ENCODE measurements at places on chromosomes 1 and 21.

GRCh38 chr1:209208648-209209047, 374.9 kb upstream of the CAMK1G start:
- no peak for DNase-seq

DNA sequence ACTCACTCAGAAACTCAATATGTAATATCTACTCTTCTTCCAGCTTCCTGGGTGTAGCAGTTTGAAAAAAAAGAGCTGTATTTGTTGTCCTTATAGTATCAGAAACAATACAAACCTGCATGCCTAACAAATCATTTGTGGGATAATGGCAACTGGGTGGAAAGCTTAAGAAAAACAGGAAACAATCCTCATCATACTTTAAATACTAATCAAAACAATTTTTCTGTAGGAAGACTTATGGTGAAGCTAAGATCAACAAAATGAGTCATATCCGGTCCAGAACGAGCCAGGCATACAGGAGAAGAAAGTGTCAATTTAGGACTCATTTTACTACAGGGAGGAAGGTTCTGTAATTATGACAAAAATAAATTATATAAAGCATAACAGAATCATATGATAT, 181.8 kb upstream of the ADGRL4 start:
- no peak for DNase-seq

DNA sequence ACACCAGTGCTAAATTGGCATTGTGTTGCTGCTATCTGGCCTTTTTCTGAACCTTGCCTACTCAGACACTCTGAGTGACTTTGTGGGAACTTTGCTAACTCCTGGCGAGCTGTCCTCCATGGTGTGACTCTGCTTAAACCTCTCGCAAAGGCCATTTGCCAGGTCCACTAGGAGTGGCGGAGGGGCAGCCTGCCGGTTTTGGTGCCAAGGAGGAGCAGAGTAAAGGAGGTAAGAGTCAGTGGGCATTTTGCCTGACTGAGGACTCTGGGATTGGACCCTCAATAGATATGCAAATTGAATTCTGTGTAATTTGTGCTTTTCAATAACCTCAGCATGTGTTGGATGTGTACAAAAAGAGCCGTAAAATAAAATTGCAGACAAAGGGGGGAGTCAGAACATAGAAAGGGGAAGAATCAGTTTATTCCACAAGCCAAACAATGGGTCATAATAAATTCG, 386.6 kb upstream of the NFIA start:
- no peak for DNase-seq

GRCh38 chr1:71210718-71211117, 129.9 kb upstream of the ZRANB2 start:
- DNase-seq, result no peak

- DNase-seq, result no peak
Measured at GRCh38 chr1:112520166-112520565, 11.4 kb downstream of the WNT2B start.

- DNase-seq, result no peak
Measured at GRCh38 chr1:100734676-100735075, 15.1 kb downstream of the VCAM1 start.

DNA sequence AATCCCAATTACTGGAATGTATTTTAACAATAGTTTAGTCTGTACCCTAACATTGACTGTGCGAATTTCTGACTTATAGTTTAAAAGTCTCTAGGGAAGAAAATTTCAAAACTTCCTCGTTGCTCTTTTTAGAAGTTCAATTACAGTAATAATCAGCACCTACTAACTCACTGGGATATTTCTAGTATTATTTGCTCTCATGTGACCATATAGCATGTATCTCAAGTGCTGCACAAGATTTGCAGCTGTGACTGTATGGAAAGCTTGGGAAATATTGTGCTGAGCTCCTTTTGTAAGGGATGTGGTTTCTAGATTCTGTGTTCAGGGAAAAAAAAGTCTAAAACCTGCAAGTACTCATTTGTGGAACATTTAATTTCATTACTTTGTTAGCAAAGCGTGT, 153.1 kb downstream of the ST6GALNAC3 start:
- DNase-seq, result no peak

GRCh38 chr1:183097438-183098051, 74.3 kb downstream of the LAMC1 start:
- DNase-seq, result no peak

- no peak for DNase-seq
Measured at GRCh38 chr1:7224644-7225043, 439.4 kb downstream of the CAMTA1 start.

DNA sequence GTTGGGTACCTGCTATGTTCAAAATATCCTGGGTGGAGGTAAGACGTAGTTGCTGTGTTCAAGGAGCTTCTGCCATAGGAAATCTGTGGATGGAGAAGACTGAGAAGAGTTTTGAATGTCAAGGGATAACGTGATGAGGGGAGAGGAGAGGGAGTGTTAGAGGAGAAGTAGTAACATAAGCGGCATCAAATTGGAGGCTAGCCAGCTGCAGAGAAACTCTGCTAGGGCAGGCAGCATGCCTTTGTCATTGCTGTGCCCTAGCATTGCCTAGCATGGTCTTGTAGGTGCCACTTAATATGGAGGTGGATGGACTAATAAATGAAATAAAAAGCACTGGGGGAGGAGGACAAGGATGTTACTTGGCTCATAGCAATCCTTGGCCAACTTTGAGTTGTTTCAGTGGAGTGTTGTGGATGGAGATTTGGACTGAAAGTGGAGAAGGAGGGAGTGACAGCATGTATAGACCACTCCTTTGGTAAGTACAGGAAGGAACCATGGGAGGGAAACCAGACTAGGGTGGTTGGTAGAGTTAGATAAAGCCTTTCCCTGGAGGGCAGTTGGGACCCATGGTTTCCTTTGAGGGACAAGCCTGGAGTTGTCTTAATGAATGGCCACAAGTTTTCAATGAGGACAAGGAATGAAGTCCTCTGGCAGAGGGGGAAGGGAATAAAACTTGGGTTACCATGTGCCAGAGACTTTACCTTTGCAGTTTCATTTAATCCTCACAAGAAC, 6.3 kb downstream of the VANGL1 start:
- no peak for DNase-seq

DNA sequence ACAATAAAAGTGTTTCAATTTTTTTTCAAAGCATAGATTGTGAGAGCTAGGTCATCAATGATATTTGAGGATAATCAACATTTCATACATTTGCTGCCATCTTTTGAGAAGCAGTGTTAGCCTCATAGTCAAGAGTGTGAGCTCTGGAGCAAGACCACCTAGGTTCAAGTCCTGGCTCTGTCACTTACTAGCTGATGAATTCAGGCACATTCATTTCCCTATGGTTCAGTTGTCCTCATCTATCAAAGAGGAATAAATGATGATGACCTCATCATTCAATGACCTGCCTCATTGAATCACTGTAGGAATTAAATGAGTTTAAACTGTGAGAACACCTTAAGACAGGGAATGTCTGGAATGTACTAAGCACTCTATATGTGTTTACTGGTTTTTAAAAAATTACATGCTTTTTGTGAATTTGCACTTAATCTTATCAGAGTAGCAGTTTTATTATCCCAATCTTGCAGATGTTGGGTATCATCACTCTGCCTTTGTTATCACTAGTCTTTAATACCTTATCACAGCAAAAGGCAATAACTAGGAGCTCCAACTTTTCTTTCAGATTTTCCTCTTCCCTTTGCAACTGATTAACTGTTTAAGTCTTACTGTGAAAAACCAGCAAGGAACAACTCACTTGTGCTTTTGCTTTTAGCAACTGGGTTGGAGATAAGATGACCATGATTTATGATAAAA, 47.4 kb downstream of the SLC30A10 start:
- no peak for DNase-seq

DNA sequence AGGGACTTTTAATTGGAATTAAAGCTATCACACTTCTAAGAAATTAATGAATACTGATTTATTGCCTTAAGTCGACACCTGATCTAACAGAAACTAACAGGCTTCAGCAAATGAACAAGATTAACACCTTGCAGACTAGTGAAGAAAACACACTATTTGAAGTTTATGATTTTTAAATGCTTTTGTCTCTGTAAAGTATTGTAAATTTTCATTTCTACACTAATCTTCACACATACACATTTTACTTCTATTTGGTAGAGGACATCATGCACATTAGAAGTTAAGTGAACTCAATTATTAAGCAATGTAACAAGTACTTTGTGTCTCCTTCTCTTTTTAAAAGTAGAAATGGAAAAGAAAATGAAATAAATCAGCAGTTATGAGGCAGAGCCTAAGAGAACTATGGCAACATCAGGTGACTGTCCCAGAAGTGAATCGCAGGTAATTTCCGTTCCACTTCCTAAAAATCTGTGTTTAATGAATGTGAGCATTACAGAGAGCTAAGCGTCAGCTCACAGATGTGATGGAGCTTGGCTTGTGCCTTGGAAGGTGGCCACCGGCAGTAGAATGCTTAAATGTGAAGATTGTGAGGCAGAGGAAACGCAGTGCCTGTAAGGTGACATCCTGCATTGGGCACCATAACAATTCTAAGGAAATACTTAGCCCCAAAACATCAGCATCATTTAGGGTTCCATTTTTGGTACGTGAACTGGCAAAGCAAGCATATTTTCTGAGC, 1.2 kb downstream of the PRMT2 start:
- DNase-seq, result no peak

- DNase-seq, result no peak
Measured at GRCh38 chr1:118366286-118366685, 181.3 kb upstream of the SPAG17 start.

DNA sequence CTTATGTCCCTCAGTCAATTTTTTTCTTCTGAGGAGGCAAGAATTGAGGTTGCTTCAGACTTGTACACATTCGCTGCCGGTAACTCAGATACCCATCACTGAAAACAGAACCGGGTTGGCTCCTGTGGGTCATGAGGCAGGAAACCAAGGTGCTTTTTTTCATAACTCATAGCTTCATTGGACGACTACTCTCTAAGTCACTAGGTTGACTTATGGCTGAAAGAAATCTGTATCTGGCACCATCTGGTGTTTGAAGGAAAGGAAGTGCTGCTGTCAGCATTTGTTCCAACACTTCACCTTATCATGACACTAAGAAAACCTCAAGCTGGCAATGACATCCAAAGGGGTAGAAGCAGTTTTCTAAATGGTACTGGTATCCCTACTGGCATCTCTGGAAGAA, 82.3 kb downstream of the TBX19 start:
- peak; percentile 92 for DNase-seq

DNA sequence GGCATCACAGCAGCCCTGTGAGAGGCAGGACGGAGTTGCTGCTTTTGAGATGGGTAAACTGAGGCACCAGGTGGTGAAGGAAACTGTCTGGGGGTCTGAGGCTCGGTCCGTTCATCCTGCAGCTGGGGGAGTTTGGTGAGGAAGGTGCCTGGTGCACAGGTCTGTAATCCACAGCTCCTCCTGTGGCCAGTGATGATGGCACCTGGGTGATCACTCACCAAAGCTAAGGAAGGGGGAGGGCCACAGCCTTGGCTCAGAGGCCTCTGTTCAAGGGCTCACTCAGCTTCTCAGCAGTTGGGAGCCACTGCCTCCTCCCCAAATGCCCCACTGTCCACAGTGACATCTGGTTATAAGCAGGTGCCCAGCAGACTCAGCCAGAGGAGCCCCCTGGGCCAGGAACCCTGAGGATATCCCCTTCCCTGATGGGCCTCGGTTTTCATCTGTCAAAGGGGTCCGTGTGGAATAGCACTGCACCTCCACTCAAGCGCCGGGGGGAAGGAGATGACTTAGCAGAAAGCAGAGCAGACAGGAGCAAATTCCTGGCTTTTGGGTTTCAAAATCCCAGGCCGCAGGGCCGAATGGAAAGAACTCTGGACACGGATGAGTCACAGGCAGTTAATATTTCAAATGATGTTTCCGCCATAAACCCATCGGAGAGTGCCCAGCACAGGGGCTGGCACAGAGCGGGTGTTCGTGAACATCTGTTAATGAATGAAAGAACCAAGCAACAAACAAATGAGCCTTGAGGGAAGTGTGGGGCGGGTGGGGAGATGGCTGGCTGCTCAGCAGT, 82.8 kb downstream of the DMRTB1 start:
- DNase-seq, result no peak

DNA sequence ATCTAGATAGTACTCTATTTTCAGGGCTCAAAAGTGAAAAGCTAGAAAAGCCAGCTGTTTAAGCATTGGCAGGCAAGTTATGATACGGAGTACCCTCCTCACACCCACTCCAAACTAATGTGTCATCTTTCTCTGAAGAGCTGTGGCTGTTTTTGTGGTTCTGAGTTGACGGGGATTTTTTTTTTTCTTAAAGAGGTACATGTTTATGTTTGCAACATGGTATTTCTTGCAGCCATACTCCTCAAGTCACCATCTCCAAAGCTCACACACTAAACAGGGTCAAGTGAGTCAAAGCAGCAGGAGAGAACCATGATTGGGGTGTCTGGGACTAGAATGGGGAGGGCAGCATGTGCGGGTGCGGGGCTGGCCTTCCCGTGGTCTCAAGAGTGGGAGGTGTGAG, 347.2 kb downstream of the DISC1 start:
- DNase-seq, result no peak

- no peak for DNase-seq
Measured at GRCh38 chr1:29786791-29787732, 550.7 kb downstream of the PTPRU start.

- DNase-seq, result no peak
Measured at GRCh38 chr1:235898126-235898525, 31.4 kb upstream of the LYST start.

DNA sequence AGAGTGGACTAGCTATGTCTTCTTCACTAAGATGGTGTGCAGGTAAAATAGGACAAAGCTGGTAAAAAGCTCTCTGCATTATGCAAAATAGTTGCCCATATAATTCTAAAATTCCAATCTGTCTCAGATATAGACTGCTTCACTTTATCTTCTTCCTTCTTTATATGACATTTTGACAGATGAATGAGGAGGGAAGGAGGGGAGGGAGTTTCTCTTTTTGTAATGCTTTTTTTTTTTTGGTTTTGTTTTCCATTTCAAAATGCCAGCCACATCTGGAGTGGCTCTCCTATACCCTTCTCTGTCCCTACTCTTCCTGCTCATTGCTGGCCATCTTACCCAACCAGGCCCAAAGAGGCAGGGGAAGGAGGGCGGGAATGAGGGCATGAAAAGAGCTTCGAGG, 24.2 kb upstream of the JUN start:
- no peak for DNase-seq

GRCh38 chr1:2941907-2942306, 79.4 kb upstream of the ACTRT2 start:
- no peak for DNase-seq

DNA sequence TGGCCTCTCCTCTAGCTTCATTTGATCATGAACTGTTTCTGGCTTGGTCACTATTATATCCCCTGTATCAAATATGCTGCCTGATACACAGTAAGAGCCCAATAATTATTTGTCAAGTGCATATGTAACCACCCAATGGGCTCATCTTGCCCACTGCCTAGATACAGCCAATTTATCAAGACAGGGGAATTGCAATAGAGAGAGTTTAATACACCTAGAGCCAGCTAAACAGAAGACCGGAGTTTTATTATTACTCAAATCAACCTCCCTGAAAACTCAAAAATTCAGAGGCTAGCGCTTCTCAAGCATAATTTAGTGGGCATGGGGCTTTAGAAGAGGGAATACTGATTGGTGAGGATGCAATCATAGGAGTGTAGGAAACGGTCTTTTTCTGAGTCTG, 18.3 kb upstream of the UAP1 start:
- DNase-seq, result no peak

Data from CD4-positive, alpha-beta T cell (primary cell).